Dermis lymphatic vessel endothelial cell (primary cell): ENCODE measurements at places on chromosomes 6 and 20. TPM values are rescaled to one million over a fixed set of nuclear protein-coding genes. Genes with fewer than 3 reads are reported as not detected.

Gene PPP1R10
- 12.8 and 13.3 TPM in 2 replicates for total RNA-seq

Gene ARFGEF3
- total RNA-seq, result 1.7 and 2.5 TPM in 2 replicates

Gene MAP1LC3A
- total RNA-seq, result 21.9 and 28.9 TPM in 2 replicates

Gene GRIK2
- under 0.01 and 0.09 TPM in 2 replicates for total RNA-seq

Gene IYD
- under 0.01 TPM in 1 of 2 replicates, not detected in the other for total RNA-seq

Gene ADTRP
- 0.09 and 0.11 TPM in 2 replicates for total RNA-seq

Gene DSP
- 72.6 and 87.0 TPM in 2 replicates for total RNA-seq
